ENCODE measurements at places on chromosomes 12 and 14.

DNA sequence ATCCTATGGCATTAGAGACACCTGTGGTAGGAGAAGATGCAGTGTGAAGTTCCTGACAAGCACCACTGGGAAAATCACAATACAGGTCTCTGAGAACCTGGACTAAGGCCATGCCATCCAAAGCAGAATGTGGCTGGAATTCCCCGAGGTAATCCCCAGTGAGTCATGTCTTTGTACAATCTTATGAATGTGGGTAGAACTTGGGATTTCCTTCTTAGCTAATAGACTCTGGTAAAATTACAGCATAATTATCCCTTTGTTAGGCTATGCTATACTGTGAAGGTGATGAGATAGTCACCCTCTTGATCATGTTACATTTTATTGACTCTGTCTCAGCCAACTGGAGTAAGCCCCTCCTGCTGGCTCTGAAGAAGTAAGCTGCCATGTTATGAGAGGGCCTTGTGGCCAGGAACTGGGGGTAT is 224.3 kb upstream of the DCN start:
- no peak for DNase-seq

GRCh38 chr12:26298785-26299621 is 103.6 kb downstream of the SSPN start:
- DNase-seq = no peak

GRCh38 chr14:24343795-24344660 is 4.2 kb upstream of the RIPK3 start:
- DNase-seq = no peak

- no peak for DNase-seq
These were observed 263.1 kb downstream of the LRIG3 start for GRCh38 chr12:58657190-58657589.

DNA sequence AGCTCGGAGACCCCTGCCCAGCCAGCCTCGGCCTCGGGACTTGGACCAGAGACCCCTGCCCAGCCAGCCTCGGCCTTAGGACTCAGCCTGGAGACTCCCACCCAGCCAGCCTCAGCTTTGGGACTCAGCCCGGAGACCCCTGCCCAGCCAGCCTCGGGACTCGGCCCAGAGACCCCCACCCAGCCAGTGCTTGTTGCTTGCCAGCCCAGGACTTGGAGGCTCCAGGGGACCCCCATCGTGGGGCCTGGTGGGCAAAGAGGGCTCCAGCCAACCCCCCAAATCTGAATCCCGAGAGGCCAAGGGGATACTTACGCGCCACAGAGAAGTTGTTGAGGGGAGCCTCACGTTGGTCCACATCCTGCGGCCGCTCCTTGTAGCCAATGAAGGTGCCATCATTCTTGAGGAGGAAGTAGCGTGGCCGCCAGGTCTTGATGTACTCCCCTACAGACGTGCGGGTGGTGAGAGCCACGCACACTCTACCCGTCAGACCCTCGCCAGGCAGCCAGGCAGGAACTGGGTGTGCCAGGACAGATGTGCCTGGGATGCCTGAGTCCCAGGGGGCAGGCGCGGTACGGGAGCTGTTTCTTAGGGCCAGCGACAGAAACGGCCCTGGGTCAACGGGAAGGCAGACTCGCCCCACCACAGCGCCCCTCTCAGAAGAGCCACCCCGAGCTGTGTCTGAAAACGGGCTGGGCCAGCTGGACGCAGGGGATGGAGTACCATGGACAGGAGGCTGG is 15.6 kb downstream of the AKT1 start:
- DNase-seq = no peak

DNA sequence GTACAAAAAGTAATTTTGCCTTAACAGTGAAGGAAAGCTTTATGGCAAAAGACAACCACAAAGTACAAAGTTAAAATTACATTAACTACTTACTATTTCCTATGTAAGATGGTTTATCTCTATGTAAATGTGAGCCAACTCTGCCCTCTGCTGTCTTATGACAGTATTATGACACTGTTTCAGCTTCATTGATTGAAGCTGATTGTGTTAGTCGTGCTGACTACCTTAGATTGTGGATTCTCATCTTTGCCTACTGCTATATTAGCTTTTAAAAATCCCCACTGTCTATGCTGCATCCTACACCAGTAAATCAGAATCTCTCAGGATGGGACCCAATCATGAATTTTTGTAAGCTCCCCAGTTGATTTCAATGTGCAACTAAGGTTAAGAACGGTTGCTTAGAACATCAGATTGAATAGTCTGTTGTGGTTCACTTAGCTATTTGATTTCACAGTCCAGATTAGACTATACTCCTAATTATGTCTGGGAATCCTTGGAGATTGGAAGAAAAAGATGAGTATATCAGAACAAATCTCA is 12.2 kb upstream of the SPTB start:
- no peak for DNase-seq

DNA sequence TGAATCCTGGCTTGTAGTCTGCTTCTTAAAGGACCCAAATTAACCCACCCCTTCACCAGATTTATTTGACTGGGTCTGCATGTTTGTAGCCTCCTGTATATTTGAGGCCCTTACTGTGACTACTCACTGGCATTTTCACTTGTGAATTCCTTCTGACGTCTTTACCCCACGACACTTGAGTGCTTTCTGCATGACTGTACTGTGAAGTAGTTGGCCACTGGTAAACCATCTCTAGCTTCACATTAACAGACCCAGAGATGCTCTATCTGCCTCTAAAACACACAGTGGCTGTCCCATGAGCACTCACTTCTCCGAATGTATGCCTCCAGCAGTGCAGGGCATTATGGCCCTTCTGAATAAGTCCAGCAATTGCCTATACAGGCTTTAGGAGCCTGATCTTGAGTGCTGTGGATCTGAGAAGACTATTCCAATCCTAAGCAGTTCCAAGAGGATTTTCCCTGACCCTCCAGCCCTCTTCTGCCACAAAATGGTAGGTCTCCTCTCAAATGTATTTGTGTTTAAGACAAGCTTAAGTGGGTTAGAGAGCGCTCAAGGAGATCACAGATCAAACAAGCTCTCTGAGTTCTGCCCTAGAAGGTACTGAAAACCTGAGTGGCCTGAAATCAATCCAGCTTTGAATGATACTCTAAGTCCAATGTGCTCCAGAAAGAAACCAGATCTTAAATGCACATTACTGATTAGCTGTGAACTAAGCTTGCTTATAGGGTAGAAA is 534.7 kb downstream of the RPS29 start:
- no peak for DNase-seq

DNA sequence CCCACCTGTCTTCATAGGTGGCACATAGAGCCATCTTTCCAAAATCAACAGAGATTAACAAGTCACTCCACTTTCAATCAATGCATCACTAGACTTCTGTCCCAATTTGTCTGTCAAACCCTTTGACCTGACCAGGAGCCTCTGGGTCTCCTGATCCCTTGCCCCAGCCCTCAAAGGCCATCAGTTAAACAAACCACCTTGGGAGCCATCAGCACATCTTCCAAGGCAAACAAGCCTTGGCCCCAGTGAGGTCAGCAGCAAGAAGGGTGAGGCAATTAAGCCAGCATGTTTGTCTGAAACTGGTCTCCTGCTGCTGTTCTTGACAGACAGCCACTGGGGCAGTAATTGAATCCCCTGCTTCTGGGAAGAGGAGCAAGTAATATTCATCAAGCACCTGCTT is 742.8 kb upstream of the TBX3 start:
- DNase-seq = no peak

DNA sequence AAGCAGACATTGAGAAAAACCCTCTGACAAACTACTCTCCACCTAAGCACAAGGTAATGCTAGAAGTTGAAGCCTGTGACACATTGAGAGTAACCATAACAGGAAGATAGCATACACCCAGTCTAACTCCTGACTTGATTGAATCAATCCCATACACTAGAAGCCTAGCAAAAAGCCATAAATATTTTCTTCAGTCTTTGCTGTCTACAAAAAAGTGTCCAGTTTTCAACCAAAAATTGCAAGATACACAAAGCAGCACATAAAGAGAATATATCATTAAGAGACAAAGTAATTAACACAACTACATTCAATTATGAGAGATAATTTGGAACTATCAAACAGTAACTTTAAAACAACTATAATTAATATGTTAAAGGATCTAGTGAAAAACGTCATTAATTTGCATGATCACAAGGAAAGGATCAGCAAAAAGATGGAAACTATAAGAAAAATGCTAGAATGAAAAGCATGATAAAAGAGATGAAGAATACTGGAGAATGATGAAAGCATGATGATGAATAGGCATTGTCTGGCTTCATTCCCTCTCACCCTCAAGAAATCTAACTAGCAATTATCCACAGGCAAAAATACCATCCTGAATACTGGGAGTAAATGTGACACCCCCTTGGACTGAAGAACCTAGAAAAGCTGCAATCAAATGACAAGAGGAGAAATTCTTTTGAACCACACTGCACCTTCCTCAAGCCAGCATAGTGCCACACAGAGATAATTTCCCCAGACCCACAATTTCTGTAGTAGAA is 119.6 kb downstream of the LLPH start:
- DNase-seq = no peak

DNA sequence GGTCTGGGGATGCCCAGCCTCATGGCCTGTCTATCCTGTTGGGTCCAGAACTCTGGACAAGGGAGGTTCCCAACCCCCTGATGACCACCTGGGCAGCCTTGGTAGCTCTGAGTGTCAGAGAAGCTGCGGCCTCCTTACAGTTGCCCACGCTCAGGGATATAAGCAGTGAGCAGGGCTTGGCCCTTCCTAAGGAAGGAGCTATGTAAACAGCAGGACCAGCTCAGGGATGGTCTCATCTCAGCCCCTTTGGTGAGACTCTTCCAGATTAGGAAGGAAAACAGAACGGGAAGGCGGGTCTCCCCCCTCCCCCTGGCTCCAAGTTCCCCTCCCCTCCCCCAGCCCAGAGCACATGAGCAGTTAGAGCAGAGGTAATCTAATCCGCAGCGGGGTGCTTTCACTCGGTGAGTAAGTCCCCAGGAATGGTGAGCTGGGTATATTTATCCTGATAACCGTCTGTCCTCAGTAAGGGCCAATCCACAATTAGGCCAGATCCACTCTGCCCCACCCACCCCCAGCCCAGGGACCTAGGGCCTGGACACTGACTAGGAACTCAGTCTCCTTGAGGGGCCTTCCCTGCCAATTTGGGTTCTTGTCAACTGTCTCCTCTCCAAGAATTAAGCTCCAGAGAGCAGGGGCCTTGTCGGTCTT is 29.5 kb upstream of the RPLP0 start:
- no peak for DNase-seq

DNA sequence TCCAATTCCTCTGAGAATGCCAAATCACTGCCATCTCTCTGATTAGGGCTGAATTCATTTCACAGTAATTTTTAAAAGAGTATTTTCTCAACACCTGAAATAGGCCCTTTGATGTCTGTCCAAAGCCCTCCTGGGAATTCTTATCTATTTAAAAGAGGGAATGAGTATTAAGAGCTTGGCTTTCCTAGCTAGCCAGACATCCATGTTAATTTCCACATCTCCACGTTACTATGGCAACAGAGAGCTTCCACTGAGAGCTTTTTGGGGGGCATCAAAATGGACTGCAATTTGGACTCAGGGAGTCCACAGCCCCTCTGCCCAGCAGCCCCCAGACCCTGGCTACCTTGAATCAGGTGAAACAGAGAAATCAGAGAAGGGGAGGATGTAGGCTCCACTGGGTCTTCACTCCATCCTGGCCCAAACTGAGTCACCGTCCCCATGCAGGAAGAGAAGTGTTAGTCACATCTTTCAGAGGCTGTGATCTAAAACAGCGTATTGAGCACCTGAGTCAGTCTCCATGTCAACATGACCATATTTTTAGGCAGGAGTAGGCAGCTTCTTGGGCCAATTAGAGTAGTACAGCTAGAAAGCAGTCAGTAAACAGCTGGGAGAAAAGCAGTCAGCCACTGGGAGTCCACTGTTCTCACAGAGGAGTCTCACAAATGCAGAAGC is 7.0 kb upstream of the FICD start:
- DNase-seq = no peak

DNA sequence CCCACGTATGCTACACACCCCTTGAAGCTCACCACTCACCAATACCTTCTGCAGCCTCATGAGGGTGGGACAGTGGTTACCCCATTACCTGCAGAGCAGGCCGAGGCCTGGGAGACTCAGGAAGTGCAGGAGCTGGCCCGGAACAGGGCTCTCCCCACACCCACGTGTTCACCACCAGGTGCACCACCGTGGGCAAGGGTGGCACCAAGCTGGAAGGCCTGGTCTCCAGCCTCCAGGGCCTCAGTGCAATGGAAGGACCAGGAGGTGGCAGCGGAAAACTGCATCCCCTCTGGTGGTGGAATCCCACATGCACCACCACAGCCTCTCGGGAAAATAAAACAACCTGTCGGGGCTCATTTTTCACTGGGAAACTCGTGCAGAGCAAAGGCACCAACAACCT is 36.4 kb downstream of the ITPK1 start:
- no peak for DNase-seq

GRCh38 chr12:32390572-32391219 is 8.7 kb upstream of the FGD4 start:
- DNase-seq = no peak

DNA sequence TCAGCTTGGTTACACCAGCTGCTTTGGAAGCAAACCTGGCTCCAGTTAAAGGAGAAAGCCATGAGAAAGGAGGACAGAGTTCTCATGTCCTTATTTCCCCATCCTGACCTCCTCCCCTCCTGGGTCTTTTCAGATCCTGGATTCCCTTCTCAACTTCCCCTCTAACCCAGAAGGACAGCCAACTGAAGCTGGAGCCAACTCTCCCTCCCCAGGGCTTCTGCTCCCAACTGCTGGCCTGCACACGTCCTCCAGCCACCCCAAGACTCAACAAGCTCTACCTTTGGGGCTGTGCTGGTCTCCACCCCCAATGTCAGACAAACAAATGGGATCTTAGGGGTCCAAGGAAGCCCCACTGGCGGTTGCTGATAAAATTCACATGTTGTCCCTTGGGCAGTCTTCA is 651.1 kb upstream of the TBX3 start:
- DNase-seq = no peak

- DNase-seq = no peak
These were observed 42.5 kb downstream of the PRKAB1 start for GRCh38 chr12:119710374-119710964.

GRCh38 chr12:62977418-62977817 is 42.5 kb upstream of the PPM1H start:
- no peak for DNase-seq

- no peak for DNase-seq
These were observed 365.5 kb downstream of the TMEM121 start for GRCh38 chr14:105891631-105892452.

GRCh38 chr12:124548854-124549378 is 18.5 kb downstream of the NCOR2 start:
- DNase-seq = no peak

GRCh38 chr14:104805326-104805678 is 4.4 kb downstream of the ZBTB42 start:
- no peak for DNase-seq

GRCh38 chr14:54665946-54666345 is 99.0 kb downstream of the SAMD4A start:
- DNase-seq = no peak

- DNase-seq = no peak
These were observed 261.7 kb upstream of the FKBP4 start for GRCh38 chr12:2533036-2533435.

All from stimulated activated CD4-positive, alpha-beta T cell treated with anti-CD3 and anti-CD28 coated beads, Interleukin-1b, Interleukin-23, amount 100 ng/mL, for 1 hour (primary cell).